ENCODE measurements at places on chromosomes 6 and 20. TPM values are rescaled to one million over a fixed set of nuclear protein-coding genes. Genes with fewer than 3 reads are reported as not detected.
A peak's percentile ranks its signal among the peaks of the same experiment; 100 is the strongest.

Gene BCAS1
- not detected for total RNA-seq

Gene PHACTR3
- not detected for total RNA-seq

Gene PGC
- total RNA-seq = not detected

Gene CRIP3
- not detected for total RNA-seq

Gene SPEF1
- total RNA-seq = 0.20 TPM

Gene HLA-DRB5
- 0.20 TPM for total RNA-seq

Gene NFS1
- 92.8 TPM for total RNA-seq

GRCh38 chr6:165766457-165766856, 103.4 kb upstream of the PDE10A start:
- no peak for DNase-seq

GRCh38 chr6:135976585-135976984, 125.1 kb downstream of the PDE7B start:
- DNase-seq = no peak

DNA sequence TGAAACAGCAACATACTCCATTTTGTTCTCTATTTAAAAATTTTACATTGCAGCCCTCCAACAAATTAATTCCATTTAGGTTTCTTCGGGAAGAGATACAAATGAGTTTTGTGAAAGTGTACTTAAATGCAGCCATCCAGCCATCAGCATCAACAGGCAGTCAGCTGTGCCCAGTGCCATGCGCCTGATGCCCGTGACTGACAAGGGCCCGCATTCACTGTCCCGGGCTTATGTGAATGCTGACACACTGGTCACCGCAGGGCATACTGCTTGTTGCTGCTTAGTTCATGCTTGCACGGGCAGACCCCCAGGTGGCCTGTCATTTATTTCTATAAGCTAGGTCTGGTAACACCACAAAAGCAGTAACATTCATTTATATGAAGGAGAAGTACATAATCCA, 224.9 kb upstream of the QKI start:
- no peak for DNase-seq

GRCh38 chr6:25431306-25431974, 152.3 kb downstream of the CARMIL1 start:
- no peak for DNase-seq

DNA sequence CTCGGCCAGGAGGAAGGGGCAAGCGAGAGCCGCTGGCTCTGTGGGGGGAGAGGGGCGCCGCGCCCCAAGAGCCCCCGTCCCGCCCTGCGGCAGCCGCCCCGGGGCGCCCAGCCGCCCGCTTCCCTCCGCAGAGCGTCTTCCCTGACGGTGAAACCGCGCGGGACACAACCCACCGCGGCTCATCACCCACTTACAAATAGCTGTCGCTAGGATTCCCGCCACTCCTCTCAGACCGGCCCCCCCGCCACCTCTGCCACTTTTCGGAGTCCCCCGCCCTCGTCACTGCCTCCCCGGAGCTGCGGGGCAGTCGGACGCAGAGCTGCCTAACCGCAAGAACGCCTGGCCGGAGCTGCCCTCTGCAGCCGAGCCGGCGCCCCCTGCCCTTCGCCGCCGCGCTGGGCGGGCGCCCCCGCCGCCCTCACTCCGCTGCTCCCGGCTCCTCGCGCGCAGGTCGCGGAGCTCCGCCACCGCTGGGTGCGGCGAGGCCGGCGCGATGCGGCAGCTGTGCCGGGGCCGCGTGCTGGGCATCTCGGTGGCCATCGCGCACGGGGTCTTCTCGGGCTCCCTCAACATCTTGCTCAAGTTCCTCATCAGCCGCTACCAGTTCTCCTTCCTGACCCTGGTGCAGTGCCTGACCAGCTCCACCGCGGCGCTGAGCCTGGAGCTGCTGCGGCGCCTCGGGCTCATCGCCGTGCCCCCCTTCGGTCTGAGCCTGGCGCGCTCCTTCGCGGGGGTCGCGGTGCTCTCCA, at the start of gene SLC35D3:
SLC35D3 (plus strand) TSS at position 366 of the 749 bp plus-strand sequence; CDS start at position 494, 128 bp downstream.
- DNase-seq = no peak

GRCh38 chr6:41846666-41847237, 48.4 kb downstream of the USP49 start:
- DNase-seq = peak; percentile 70

DNA sequence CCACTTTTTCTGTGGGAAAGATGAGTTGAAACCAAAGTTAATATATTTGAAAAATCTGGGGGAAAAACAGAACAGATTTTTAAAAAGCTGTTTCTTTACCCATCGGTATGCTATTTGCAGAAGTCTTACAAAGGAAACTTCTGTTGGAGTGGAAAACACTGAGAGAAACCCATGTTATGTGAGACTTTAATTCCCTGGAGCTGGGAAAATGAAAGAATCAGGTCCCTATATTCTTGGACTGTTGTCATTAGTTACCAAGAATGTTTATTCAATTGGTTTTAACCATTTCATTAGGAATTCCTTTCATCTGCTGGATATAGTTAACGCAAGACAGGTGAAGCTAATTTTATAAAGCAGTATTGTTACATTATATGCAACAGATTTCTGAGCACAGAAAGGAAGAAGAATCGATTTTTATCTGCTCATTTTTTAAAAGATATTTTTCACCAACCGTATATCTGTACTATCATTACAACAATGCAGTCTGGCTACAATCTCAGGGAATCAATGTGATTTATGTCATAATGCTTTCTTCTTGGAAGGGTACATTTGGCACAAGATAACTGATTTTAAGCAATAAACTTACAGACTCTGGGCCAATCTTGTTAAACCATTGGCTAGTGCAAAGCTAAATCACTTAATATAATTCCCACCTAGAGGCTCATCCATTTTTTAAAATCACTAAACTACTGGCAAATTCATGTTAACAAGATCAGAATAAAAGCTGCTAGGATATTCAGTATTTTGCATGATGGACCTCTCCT, 170.0 kb downstream of the MOXD1 start:
- DNase-seq = no peak

GRCh38 chr6:145963216-145964068, 716 bp downstream of the SHPRH start:
- DNase-seq = no peak

DNA sequence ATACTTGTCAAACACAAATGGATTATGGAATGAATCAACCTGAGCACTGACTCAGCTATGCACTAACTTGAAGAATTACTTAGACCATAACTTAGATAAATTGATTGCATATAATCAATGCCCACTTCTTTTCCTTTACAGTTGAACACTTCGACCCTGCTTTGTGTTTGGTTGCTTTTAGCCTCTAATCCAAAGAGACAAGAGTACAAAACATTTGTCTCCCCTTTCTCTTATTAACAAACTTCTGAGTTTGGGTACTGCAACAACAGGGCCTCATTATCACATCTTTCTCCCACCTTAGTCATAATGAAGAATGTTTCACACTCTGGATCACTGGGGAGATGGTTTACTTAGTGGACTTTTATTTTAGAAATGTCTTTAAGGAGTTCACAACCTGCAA, 2.6 kb upstream of the TAAR6 start:
- DNase-seq = no peak

DNA sequence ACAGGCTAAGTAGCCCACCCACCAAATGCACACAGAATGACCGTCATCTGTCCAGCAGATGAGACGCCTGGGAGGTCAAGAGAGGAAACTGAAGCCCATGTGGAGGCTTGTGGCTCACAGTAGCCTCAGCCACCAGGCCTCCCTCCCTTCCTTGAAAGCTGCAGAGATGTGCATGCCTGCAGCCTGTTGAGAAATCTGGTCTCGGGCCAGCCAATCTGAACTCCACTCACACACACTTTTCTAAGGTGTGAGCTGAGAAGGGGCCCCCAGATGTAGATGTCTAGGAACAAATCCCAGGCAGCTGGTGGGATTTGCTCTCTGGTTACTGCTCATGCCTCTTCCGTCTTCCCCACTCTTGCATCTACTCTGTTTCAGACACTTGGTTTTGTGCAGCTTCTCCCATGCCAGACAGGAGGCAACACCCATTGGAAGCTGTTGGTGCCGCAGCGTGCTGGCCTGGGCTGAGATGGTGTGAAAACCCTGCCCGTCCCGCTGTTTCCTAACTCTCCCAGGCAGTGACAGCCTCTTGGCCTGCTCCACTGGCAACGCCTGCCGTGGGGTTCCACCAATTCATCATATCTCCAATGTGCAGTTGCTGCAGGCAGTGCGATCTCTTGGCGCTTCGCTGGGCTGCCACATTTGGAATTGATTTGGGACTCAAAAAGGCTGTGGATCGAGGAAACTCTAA, 24.1 kb upstream of the PAX1 start:
- no peak for DNase-seq

Measured in NCI-H460 (cell line).